ENCODE measurements at places on chromosomes 16 and 17.
A peak's percentile ranks its signal among the peaks of the same experiment; 100 is the strongest.

DNA sequence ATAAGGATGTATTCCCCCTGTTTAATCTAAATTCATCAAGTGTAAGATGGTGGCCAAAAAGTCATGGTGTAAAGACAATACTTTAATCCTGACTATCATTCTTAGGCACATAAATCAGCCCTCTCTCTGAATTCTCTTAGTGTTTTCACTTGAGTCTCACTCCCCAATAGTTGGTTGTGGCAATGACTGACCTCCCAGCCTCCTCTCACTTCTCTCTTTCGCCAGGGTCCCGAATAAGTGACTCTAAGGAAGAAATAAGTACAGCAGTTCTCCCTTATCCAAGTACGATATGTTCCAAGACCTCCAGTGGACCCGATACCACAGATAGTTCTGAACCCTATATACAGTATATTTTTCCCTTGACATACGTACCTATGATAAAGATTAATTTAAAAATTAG, 335.3 kb downstream of the MAF start:
- DNase-seq: no peak

DNA sequence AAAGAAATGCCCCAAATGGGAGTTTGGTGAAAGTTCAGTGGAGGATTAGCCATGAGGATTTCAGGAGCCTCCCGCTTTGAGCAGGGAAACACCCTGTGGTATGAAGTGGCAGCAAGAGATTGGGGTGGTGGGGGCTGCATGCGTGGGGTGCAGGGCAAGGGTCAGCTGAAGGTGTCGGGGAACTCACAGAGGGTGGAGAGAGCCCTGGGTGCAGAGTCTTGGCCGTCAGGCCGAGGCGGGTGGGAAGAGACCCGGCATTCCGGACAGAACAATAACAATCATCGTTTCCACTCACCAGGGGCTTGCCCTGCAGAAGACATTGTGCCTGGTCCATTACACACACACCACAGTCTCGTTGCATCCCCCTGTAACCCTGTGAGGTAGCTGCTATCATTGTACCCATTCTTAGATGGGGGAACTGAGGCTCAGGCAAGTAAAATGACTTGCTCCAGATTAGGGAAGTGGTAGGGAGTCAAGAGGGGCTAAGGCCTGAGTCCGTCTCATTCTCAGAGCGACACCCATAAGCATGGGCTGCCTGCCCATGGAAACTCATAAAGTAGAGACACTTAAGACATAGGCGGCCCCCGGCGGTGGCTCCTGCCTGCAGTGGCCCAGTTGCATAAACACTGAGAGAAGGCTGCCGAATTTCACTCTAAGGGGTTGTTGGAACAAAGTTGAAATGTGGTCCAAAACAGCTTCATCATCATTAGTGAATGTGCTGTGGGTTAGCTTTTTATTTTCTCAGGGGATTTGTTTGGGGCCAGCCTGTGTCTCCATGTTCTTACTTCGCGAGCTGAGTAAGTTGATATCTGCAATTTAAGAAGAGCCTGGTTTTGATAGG, 93.3 kb downstream of the CMIP start:
- DNase-seq: no peak

- DNase-seq: no peak
These were observed 437.2 kb downstream of the HS3ST3B1 start for GRCh38 chr17:14737984-14738651.

GRCh38 chr16:11473728-11474127, 113.0 kb downstream of the LITAF start:
- no peak for DNase-seq

DNA sequence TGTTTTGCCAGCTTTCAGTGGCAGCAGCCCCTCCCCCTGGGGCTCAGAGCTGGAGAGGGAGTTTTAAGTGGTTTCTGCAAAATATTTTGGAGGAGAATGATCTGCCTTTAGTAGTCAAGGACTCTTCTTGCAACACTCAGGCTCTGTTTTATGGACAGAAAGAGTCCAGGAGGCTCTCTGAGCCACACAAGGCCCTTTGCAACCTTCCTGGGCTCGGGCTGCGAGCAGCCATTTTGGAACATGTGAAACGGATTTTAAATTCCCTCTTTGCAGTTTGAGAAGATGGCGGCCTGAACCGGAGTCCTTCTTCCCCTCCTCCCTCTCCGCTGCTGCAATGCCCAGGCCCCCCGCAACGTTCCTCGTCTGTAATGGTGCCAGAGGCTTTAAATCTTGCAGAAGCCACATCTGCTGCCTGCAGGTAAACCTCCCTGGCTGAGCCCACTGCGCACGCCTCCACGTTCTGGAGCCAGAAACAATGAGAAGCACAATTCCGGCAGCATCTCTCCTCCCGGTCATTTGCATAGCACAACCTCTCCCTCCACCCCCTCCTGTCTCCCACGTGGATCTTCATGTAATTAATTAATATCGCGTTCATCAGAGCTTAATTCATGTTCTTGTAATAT, 386.1 kb downstream of the SEC14L1 start:
- peak; percentile 30 for DNase-seq

DNA sequence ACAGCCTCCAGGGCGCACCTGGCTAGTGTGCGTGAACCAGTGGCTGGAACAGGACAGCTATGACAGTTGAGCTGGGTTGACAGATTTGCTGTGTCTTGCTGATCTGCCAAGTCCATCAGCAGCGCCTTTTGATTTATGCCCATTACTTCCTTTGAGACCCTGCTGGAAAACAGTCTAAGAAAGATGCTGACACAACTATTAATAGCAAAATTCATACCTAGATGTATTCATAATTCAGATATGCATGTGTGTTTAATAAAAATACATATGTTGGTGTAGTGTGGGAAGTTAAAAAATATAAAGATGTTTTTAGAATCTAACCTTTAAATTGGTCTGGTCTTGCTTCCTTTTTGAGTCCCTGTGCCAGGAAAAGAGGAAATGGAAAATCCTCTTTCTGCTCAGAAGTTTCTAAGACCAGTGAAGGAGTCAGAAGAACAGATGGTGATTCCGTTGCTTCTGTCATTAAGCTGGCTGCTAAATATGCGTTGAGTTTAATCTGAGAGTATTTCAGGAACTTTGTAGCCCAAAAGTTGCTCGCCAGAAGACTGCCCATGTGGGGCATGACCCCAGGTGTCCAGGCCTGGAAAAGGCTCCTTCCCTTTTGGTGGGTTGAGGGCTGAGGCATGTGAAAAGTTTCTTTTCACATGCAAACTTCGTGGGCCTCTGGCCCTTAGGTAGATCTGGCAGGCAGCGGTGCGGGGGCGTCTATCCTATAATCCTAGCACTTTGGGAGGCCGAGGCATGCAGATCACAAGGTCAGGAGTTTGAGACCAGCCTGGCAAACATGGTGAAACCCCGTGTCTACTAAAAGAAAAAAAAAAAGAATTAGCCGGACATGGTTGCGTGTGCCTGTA, 40.0 kb upstream of the ENDOV start:
- DNase-seq: no peak

DNA sequence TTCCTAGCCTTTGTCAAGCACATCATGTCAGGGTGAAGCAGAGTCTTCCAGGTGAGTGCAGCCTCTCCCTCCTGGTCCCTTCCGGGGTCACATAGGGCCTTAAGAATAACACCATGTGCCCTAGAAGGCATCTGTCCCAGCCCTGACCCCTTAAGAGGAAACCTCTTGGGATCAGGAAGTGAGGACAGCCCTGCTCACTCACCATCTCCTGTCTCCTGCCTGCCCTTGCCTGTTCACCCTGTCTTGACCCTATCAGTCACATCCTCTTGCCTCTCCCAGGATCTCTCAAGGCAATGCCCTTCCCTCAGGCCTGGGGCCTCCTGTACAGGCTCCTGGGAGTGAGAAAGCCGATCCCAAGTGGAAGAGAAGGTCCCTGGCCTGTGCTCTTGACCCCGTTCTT, 13.9 kb downstream of the MYL4 start:
- DNase-seq: no peak

GRCh38 chr16:68737046-68737729, at the start of gene CDH1:
CDH1 (plus strand) TSS chr16:68737292; CDS start chr16:68737416, 124 bp downstream.
- no peak for DNase-seq

DNA sequence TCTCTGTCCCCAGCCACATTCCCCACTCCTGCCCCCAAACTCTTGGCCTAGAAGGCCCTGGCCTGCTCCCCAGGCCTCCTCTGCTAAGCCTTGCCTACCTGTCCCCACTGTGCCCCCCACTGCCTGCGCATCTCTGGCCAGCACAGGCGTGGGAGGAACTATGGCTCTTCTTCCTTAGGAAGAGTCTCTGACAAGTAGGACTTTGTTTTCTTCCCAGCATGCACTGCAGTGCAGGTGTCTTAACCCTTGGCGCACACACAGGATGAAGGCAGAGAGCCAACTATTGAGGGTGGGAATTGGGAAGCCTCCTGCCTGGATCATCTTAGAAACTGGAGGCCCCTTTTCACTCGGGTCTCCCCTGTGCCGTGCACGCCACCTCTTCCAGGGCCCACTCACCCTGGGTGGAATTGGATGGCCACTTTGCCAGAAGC, 3.6 kb downstream of the AMDHD2 start:
- DNase-seq: no peak

- no peak for DNase-seq
These were observed 27.5 kb downstream of the WSB1 start for GRCh38 chr17:27321372-27321771.

GRCh38 chr16:27811881-27812280, 251.6 kb downstream of the GSG1L start:
- no peak for DNase-seq
